Activated naive CD4-positive, alpha-beta T cell treated with anti-CD3 and anti-CD28 coated beads, Interleukin-2, amount 10 ng/mL, durations not matched to agents 7 days and 5 days (primary cell): ENCODE measurements at places on chromosomes 2 and 18.
A peak's percentile ranks its signal among the peaks of the same experiment; 100 is the strongest.

- DNase-seq: no peak
Observed at GRCh38 chr2:3005859-3006501, 371.6 kb downstream of the EIPR1 start.

- no peak for DNase-seq
Observed at GRCh38 chr2:228446734-228447133, 265.2 kb upstream of the SPHKAP start.

GRCh38 chr2:173483137-173483536 is 128.5 kb downstream of the CDCA7 start:
- DNase-seq: no peak

GRCh38 chr2:94956797-94957391 is 68.6 kb upstream of the MAL start:
- DNase-seq: peak; percentile 57

- DNase-seq: no peak
Observed at GRCh38 chr2:221205103-221205673, 366.9 kb downstream of the EPHA4 start.

DNA sequence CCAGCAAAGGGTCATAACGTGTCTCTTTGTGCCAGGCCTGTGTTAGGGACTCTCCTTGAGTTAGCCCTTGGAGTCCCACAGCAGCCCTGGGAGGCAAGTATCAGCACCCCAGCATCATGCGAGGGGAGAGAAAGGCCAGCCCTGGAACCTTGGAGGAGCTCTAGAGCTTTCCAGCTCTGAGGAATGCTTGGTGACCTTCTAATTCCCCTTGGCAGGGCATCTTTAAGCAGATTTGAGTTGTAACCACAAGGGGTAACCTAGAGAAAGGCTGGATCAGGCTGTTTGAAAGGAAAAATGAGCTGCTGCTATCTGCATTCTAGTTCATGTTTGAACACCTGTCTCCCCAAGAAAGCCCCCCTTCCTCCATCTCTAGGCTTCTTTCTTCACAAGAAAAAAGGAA is 23.8 kb upstream of the ODC1 start:
- DNase-seq: no peak

DNA sequence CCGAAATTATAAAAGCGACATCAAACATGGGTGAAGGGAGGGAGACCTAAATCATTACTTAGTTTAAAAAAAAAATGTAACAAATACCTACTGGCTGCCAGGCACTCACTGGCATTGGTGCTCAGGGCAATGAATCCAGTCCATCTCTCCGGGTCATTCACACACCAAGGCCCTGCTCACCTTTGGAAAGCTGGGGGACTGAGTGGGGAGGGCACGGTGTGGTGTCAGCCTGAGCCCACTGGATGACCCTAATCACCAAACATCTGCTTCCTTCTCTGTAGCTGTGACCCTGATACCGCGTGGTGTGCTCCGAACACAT is 336 bp upstream of the DDX1 start:
- no peak for DNase-seq

- DNase-seq: no peak
Observed at GRCh38 chr18:46892842-46893241, 24.5 kb downstream of the PIAS2 start.

- no peak for DNase-seq
Observed at GRCh38 chr2:129812071-129812470, 167.4 kb upstream of the RAB6C start.

DNA sequence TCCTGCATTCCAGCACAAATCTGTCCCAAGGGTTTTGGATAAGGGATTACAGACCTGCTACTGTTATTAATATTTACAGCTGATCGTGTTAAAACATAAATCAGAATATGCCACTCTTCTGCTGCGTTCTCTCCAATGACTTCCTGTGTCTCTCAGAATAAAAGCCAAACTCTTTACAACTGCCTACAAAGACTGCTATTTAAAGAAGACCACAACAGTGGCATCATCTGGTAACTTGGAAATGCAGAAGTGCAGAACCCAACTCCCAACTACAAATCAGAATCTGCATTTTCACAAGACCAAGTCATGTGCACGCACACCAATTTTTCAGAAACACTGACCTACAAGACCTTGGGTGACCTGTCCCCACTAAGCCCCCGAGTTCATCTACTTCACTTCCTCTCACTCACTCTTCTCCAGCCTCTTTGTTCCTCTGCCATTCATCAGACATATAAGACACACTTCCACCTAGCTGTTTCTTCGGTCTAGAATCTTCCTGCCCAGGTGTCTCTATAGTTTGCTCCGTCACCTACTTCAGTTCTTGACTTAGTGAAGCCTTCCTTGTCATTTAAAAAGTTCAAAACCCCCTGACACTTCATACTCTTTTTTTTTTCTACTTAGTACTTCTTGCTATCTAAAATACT is 36.0 kb downstream of the CHN1 start:
- DNase-seq: no peak

DNA sequence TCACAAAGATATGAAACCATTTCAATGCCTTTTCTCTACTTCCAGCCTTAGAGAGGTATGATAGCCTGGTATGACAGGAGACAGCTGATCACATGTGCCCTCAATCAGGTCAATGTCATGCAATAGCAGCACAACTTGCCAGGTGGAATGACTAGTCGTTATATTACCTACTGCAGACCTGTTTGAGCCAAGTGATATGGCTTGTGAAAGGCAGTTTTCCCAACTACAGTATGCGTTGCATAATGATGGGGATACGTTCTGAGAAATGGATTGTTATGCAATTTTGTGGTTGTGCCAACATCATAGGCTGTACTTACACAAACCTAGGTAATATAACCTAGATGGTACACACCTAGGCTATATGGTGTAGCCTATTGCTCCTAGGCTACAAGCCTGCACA is 262.8 kb downstream of the ICOS start:
- no peak for DNase-seq

DNA sequence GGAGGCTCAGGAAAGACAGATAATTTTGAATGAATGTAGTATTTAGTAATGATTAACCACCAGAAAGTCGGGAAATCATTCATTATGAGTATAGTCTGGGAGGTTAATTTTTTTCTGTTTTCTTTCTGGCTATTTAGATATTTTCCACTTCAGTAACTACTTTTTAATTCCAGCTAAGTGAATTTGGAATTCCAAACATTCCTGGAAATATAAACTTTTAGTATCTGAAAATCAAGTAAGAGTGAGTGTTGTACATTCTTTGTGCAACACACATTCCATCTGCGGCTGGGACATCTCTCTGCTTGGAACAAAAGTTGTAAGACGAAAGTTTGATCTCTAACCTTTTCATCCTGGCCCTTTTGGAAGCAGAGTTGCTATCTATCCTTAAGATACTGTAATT is 275.7 kb upstream of the SPRED2 start:
- no peak for DNase-seq
